Stimulated activated CD4-positive, alpha-beta T cell treated with anti-CD3 and anti-CD28 coated beads, Interleukin-4, amount 100 ng/mL, for 1 hour (primary cell): ENCODE measurements at places on chromosomes 5 and 9.

DNA sequence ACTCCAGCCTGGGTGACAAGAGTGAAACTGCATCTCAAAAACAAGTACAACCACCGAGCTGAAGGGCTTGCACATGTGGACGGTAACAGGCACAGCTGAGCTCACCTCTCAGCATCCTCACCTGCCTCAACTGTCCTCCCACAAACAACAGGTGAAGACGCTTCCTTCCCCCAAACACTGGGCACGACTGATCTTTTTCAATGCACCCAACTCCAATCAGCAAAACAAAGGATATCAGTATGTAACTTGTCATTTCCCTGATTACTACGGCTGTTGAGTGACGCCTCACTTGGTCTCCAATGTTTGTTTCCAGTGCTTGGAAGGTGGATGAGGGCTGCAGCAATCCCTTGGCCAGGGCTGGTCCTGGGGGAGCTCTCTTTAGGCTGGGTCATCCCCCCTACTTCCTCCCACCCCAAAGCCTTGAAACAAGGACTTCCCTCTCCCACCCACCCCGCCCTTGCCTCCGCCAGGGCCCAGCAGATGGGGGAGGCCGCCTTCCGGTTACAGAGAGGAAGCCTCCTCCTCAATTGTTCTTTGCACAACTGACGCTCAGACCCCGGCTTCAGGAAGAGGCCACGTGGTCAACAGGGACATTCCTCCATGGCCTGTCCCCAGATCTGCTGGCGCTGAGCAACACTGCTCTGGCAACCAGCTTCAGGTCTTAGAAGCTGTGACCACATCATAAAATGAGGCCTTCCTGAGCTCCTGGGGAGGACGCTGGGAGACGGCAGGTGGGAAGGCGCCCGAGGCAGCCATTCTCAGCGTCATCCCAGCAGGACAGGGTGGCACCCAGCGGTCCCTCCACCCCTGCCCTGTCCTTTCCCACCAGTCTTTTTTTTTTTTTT is 5.9 kb downstream of the FAM78A start:
- peak; percentile 43 for DNase-seq

- DNase-seq, result peak; percentile 58
Observed at GRCh38 chr5:170571875-170572852, 68.3 kb downstream of the KCNIP1 start.

DNA sequence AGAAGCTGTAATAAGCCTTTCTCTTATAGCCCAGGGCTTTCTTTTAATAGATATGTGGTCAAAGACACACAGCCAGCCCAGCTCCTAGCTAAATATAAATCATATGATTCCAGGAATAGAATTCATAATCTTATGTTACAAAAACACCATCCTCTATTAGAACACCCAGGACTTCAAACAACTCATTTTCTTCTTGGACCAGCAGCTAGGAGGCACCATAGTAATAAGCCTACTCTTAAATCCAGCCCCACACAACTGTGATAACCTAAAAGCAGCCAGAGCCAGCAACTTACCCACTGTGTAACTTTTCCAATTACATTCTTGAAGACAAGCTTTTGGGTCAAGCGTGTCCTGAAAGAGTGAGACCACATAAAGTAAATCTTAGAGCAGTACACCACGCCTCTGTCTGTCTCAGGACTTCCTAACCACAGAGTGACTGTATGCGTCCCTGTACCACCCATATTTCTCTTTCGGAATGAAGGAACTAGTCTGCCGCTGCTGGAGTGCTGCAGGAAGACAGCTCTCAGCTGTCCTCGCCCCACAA is 223.8 kb downstream of the TLE1 start:
- no peak for DNase-seq

DNA sequence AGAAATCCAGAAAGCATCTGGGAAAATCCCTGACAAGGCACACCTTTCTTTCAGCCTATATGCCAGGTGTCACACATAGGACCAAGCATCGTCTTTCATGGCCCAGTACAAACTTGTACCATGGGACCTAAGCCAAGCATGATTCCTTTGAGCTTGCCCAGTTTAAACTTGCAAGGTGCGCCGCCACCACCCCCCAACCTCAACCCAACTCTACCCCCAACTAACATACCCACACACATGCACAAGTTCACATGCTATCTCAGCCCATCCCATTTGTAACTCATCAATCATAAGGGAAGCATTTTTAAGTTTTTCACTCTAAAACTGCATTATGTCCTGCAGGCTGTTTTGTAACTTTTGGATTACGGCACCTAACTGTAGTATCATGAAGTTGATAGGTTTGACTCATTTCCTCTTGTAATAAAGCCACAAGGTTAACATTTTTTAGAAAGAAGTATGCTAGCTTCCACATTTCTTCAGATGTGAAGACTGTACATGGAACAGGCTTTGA is 145.9 kb upstream of the FST start:
- no peak for DNase-seq

- no peak for DNase-seq
Observed at GRCh38 chr9:109730228-109730627, 49.8 kb upstream of the PALM2AKAP2 start.

DNA sequence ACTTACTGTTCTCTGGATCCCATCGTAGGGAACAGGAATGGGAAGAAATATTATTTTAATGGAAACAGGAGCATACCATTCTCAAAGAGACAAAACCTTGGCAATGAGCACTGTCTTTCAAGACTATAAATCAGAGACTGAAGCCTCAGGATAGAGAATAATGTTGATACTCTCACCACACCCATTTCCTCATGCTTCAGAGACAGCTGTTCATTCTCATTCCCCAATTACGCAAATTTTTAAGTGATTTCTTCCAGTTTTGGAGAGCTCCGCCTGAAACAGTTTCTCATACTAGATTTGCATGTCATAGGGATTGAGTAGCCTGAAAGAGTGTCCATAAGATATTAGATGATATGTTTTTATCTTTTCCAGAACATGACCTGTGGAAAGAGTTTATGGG is 290.5 kb upstream of the RASA1 start:
- no peak for DNase-seq

- DNase-seq, result no peak
Observed at GRCh38 chr9:104860263-104860662, 67.7 kb downstream of the ABCA1 start.

- DNase-seq, result no peak
Observed at GRCh38 chr9:20199111-20199510, 410.3 kb upstream of the SLC24A2 start.

GRCh38 chr9:109537288-109537687 is 39.2 kb upstream of the PTPN3 start:
- no peak for DNase-seq

- DNase-seq, result no peak
Observed at GRCh38 chr5:112065781-112066180, 308.8 kb upstream of the NREP start.

GRCh38 chr5:78513441-78513840 is 135.1 kb downstream of the LHFPL2 start:
- DNase-seq, result no peak

GRCh38 chr5:13985731-13986418 is 41.4 kb upstream of the DNAH5 start:
- no peak for DNase-seq
